ENCODE measurements at places on chromosomes 6 and 20.

DNA sequence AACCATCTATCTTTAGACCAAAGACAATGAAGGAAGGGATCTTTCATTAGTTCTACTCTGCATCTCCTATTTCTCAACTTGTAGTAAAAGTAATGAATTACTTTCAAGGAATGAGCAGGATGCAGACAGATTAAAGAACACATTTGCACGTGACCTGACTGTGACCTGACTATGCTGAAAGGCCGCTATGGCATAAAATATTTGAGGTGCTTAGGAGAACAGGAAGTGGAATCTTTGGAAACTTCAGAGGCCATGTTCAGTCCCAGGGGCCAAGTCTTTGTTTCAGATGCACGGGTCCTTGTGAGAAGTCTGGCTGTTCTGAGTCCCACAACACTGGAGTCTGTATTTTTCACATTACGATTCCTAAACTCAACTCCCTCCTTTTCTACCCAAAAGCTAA lies 41.0 kb downstream of the NINL start:
- DNase-seq, result no peak

DNA sequence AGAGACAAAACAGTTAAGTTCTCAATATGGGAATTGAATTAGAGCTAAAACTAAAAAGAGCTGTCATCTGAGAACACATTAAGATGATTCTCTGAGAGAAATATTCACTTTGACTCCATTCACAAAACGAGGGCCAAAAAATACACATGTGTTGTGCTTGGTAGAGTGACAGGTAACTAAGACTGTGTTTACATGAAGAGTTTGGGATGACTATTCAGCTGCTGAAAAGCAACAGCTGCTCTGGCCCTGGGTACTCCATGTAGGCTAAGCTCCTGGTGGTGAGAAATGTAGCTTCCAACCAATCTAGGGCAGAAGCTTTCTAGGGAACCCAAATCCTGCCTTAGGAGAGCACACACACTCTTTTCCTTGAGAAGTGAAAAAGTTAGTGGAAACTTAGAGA lies 184.5 kb downstream of the COL21A1 start:
- DNase-seq, result no peak

GRCh38 chr6:8157839-8158238 lies 55.5 kb upstream of the EEF1E1 start:
- peak; percentile 23 for DNase-seq

GRCh38 chr6:164124473-164124872 lies 710.0 kb downstream of the QKI start:
- DNase-seq, result no peak

- no peak for DNase-seq
Measured at GRCh38 chr20:7505835-7506221, 434.4 kb downstream of the HAO1 start.

- peak; percentile 4 for DNase-seq
Measured at GRCh38 chr6:139943391-139943790, 568.9 kb upstream of the CITED2 start.

DNA sequence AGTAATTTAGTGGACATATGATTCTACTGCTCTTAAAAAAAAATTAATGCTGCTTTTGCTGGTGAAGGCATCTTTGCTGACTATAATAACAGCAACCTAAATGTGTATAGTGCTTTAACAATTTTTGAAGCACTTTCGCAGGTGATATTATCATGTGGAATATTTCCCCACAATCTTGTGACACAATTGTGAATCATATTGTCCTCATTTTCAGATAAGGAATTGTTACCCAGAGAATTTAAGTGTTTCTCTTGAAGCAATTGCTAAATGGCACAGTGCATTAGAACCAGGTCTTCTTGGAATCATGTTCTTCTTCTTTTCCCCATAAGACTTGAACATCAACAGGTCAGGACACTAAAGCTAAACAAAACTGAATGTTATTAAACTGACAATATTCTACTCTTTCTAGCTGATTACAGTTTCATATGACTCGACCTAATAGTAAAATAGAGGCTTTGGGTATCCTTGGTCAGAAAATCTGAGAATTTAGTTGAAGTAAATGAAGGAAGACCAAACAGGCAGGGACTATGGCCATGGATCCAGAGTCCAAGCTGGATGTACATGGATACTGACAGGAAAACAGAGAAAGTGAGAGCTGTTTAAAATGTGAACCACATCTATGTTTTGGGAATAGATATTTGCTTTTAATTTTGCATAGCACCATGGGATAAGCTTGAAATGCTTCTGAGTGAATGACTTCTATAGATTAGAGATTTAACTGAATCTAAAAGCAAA lies 121.8 kb upstream of the SLC35B3 start:
- DNase-seq, result no peak

DNA sequence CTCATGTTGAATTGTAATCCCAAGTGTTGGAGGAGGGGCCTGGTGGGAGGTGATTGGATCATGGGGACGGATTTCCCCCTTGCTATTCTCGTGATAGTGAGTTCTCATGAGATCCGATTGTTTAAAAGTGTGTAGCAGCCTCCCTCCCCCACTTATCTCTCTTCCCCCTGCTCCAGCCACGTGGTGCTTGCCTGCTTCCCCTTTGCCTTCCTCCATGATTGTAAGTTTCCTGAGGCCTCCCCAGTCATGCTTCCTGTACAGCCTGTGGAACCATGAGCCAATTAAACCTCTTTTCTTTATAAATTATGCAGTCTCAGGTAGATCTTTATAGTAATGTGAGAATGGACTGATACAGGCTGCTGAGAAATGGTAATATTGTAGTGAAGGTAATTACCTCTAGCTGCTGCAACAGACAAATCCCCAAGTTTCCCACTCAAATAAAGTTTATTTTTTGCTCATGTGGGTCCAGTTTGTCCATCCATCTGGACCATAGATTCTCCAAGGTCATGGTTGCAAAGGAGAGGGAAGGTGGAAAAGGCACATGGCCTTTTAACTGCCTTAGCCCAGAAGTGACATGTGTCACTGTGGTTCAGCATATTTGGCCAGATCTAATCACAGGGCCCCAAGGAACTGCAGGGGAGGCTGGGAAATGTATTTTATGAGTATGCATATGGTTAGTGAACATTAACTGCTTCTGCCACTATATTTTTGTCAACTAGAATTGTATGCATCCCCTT lies 89.2 kb downstream of the TRMT11 start:
- no peak for DNase-seq

GRCh38 chr6:114404339-114404955 lies 61.6 kb upstream of the HS3ST5 start:
- no peak for DNase-seq

All from Calu3 (cell line).